ENCODE measurements at places on chromosomes 3 and 15.

DNA sequence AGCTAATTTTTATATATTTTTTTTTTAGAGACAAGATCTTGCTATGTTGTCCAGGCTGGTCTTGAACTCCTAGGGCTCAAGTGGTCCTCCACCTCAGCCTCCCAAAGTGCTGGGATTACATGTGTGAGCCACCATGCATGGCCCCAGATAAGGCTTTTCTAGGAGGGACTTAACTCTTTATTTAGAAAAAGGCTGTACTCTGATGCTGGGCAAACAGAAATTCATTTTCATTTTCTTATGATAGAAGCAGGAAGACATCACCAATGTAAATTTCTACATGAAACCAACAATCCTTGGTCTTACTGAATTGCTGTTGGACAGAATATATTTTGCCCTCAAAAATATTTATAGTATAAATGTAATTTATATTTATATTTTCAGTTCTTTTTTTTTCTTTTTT lies 9.6 kb downstream of the NIPA1 start:
- no peak for DNase-seq

- DNase-seq: peak; percentile 53
Measured at GRCh38 chr15:72227192-72227586, 3.8 kb downstream of the PKM start.

DNA sequence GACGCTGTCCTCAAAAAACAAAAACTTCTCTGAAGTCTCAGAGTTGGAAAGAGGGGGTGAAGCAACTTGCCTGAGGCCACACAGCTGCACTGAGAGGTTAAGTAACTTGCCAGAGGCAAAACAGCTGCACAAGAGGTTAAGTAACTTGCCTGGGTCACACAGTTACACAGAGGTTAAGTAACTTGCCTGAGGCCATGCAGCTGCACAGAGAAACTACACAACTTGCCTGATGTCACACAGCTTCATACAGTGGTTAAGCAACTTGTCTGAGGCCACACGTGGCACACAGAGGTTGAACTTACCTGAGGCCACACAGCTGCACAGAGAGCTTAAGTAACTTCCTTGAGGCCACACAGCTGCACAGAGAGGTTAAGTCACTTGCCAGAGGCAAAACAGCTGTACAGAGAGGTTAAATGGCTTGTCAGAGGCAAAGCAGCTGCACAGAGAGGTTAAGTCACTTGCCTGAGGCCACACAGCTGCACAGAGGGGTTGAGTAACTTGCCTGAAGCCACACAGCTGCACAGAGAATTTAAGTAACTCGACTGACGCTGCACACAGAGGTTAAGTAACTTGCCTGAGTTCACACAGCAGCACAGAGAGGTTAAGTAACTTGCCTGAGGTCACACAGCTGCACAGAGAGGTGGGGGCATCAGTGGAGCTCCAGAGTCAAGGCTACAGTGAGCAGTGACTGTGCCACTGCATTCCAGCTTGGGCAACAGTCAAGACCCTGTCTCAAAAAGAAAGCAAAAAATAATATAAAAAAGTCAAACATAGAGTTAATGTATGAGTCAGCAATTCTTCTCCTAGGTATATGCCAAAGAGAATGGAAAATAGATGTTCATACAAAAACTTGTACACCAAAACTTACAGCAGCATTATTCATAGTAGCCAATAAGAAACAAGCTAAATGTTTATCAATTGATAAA lies 12.0 kb upstream of the ACAD9 start:
- DNase-seq: no peak

GRCh38 chr3:177787279-177788041 lies 590.2 kb upstream of the TBL1XR1 start:
- no peak for DNase-seq

DNA sequence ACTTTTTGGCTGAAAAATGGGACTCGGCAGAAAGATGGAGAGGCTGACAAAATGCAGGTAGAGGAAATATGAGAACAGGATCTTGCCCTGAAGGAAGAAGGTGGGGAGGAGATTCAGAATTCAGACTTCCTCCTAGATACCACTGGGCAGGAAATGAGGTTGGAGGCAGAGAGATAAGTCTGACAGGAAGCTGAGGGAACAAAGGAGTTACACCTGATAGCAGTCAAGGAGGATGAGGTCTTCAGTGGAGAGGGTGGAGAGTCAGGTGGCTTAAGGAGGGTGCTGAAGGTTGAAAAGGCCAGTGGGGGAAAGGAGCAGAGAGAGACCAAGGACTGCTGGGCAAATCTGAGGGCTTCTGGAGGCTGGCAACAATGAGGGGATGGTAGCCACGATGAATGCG lies 56.8 kb downstream of the CCR4 start:
- DNase-seq: no peak

GRCh38 chr15:47066392-47066791 lies 650.9 kb upstream of the SEMA6D start:
- peak; percentile 82 for DNase-seq

DNA sequence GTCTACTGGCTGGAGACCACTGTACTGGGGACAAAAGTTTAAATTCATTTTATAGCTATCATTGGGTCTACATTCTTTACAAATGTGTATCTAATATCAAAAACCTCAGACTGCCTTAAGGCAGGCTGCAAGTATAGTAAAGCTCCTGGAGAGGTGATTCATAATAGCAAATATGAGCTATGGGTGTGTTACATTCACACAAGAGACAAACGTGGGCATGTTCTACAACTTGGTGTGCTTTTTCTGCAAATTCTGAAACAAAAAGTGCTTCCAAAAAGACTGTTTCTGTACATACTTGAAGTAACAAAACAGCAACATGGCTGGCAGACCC lies 1101.4 kb downstream of the ROBO1 start:
- DNase-seq: no peak

- DNase-seq: no peak
Measured at GRCh38 chr3:135454890-135455289, 510.6 kb upstream of the PPP2R3A start.

DNA sequence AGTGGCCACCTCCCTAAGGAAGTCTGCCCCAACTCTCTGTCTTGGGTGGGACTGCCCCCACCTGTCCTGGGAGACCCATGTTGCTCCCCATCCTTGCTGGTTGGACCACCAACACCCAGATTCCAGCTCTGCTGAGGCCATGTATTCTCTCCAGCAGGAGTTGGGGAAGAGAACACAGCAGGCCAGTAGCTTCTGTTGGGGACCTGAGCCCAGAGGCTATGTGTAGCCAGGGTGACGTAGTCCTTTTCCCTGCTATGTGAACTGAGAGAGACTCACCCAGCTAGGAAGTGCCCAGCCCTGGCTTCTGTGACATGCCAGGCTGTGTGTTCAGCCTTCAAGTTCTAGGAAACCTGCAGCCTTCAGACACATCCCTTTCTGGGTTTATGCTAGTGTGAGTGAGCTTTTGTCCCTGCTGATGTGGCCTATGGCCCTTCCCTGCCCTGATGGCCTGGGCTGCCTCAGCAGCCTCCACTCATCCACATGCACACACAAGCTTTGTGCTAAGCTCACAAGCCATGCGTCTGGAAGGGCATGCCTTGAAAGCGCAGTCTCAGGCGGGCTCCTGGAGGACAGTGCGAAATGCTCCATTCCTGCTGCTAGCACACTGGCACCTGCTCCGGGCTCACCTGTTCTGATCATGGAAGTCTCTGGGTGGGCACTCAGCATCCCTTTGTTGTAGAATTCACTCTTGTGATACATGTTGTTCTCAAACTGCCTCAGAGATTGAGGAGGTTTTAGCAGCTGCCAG lies 42.6 kb downstream of the KY start:
- DNase-seq: no peak

GRCh38 chr3:46143951-46144473 lies 64.1 kb downstream of the CCR1 start:
- DNase-seq: no peak

- DNase-seq: no peak
Measured at GRCh38 chr3:176789947-176790346, 407.3 kb downstream of the TBL1XR1 start.

GRCh38 chr15:99441871-99442251 lies 123.9 kb upstream of the MEF2A start:
- no peak for DNase-seq

DNA sequence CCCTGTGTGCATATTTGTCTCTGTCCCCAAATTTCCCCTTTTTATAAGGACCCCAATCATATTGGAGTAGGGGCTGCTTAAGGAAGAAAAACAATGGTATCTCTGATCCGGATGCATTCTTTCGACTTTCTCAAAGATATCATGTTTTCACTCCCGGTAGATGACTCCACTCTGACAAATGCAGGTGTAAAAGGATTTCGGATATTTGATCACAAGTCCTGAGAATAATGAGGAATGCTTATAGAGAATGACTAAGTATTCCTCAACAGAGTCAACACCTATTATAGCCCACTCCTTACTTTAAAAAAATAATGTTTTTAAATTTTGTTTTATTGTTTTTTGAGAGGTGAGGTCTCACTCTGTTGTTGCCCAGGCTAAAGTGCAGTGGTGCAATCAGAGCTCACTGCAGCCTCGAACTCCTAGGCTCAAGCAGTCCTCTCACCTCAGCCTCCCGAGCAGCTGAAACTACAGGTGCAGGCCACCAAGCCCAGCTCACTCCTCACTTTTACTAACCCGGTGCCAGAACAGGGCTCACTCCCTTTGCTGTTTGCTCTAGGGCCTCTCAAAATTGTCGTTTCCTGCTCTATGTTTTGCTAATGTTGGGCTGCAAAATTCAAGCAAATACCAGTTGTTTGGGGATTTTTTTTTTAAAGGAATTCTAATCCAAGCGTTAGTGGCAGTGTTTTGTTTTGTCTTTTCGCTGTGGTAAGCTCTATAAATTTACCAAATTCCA lies 24.6 kb downstream of the COL8A1 start:
- no peak for DNase-seq

DNA sequence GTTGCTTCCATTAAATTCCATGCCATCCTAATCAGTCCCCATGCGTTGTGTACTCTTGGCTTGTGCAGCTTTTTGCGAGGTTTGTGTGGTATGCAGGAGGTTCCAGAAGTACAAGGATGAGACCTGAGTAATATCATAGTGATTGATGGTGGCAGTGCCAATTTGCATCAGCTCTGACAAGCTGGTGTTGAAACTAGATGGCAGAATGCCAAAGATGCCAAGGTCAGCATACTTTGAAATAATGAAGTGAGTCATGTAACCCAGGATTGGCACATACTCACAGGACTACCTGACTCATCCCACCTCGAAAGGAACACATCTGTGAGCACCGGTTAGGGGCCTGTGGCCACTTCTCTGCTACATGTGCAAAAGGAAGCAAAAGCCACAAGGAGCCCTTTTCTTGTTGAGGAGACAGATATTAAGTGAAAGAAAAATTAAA lies 14.3 kb downstream of the KAT2B start:
- peak; percentile 46 for DNase-seq

DNA sequence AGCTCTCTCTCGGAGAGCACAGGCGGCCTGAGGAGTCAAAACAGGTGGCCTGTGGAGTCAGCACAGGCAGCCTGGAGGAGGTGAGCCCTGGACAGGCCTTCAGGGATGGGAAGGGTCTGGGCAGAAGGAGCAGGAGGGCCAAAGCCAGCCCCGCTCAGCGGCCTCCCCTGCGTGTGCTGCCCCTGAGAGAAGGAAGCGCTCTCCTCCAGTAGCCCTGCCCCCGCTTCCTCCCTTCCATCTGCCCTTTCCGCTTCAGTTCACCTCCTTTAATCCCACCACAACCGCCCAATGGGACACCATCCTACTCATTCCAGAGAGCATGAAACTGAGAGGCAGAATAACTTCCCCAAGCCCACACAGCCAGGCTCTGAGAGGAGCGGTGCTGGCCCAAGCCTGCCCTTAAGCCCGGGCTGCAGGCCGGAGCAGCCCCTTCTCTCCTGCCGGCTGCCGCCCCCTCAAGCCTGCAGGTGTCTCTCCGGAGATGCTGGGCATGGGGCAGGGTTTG lies 3.2 kb upstream of the NR2E3 start:
- DNase-seq: no peak

- DNase-seq: no peak
Measured at GRCh38 chr3:20701641-20702040, 515.6 kb upstream of the SGO1 start.

DNA sequence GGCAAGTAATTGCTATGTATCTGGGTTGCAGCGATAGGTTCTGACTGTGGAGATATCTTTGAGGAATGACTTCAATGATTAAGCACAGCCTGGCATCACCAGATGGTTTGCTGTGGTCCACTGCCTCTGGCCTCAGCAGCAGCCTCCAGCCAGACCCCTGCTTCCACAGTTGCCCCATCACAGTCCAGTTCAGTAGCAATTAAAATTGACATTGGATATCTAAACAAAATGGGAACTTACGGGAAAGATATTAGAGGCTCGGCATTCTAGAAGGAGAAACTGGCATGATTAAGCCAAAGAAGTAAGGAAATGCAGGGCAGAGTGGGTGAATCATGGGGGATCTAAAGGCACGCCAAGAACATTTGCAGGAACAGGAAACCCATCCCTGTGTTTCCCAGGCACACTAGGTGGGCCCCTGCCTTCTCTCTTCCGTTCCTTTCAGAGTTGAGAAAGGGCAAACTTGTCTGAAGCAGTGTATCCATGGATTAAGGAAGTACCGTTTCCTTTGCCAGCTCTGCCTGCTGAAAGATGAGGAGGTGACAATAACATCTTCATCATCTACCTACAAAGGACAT lies 36.3 kb upstream of the SH3BP5 start:
- peak; percentile 40 for DNase-seq

DNA sequence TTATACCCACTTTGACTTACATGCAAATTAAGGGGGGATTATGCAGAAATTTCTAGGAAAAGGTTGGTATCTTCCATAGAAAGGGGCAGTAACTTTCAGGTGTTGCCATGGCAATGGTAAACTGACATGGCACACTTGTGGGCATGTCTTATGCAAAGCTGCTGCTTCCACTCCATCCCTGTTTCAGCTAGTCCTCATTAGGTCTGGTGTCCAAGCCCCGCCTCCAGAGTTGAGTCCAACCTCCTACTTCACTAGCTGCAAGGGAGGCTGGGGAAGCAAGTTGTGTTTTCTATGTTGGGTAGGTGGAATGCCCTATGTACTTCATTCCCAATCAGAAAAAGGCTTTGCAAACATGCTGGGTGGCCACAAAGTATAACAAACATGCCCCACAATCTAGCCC lies 14.7 kb upstream of the KLHL40 start:
- no peak for DNase-seq

DNA sequence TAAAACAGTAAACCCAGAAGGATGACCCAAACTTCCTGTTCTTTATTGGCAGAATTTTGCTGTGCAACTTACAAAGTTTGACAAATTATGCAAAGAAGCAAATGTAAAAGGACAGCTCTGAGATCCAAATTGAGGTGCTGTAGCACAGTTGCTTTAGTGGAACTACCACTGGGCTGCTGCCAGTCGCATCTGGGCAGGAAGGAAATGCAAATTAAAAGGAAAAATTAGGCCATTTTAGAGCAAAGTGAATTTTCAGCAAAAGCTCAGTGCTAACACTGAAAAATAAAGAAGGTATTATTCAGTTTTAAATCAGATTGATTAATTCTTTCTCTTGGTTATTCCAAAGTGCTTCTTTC lies 104.5 kb downstream of the ZMAT3 start:
- no peak for DNase-seq

DNA sequence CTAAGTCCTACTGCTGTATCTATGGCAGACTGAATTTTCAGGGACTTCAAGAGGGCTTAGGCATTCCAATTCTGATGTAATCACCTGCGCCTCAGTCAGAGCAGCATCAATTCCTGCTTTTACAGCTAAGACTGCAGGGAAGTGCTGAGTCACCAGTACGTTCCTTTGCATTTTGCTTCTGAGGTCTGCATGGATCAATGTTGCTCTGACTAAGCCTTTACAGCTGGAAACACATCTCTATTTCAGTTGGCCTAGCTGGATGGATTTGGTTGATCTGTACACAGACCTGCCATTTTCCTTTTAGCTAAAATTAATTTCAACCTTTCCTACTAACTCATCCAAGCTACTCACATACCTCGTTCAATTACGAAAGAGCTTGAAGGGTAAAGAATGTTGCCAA lies 51.3 kb downstream of the ETV5 start:
- peak; percentile 42 for DNase-seq

- peak; percentile 39 for DNase-seq
Measured at GRCh38 chr15:58608129-58608590, 141.3 kb downstream of the ADAM10 start.

GRCh38 chr3:4504340-4505261 lies 11.5 kb downstream of the ITPR1 start:
- no peak for DNase-seq
